ENCODE measurements at places on chromosomes 7 and 10.
A peak's percentile ranks its signal among the peaks of the same experiment; 100 is the strongest.

DNA sequence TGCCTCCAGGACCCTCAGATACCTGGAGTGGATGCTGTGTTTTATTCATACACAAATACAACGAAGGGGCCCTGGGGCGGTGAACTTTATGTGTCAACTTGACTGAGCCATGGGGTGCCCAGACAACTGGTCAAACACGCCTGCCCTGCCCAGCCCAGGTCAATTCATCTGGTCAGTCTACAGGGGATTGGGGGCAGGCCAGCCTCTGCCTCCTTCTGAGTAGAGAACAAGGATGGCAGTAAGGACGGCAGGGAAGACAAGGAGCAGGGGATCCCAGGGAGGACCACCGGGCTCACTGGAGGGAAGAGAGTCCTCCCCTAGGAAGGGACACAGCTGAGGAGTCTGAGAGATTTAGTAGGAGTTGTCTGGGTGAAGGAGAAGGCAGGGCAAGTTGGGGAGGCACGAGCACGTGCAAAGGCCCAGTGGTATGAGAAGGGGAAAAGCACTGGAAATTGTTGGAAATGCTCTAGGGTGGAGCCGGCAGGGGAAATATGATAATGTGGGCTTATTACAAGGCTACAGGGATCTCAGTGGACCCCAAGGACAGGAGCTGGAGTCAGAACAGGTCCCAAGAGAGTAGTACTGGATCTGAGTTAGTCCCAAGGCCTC, 63.4 kb downstream of the MYL10 start:
- no peak for ATAC-seq

DNA sequence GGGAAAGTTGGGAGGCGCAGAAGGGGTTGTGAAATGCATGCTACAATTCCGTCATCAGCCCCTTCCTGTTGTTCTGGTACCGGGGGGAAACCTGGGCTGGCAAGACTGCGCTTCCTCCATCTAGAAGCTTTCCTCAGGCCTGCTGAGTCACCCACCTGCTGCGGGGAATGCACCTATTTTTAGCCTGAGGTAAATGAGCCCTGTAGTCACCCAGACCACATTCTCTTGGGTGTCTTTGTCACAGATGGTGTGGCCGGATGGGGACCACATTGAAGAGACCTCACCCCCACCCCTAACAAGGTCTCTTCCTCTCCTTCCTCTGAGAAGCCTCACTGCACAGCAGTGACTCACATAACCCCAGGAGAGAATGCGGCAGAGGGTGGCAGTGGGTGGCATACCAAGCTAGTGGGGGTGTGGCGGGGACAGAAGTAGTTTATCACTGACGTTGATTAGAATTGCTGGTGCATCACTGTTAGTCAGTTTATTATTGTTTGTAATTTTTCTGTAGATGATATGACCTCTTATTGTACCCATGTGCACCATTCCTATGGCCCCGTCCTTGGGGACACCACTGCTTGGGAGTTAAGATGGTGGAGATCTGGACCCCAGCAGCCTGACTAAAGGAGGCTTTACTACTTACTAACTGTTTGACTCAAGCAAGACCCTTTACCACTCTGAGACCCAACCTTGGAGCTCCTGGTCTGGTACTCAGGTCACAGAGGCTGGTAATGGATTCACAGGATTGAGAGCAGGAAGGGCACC, 83.0 kb upstream of the DUSP5 start:
- no peak for ATAC-seq

DNA sequence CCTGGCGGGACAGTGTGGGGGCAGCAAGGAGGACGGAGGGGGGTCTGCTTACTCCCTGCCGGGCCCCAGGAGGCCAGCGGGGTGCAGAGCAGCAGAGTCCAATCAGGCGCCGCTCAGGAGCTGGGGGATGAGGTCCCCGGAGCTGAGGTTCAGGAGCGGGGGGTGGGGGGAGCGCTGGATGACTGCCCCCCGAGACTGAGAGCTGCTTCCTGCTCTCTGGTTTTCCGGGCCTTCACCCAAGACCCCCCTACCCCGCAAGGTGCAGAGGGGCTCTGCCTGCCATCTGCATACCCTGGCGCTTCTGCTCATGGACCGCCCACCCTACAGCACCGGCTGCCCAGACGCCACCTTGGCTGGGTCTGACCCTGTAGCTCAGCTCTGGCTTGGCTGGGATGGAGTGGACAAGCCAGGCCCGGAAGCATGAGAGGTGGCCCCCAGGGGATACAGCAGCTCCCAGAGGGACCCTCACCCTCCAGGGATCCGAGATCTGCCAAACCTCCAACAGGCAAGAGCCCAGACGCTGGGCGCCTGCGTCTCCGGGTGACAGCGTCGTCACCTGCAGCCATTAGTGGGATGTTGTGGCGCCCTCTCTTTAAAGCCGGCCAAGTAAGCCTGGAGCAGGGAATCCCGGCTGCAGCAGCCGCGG, 930 bp downstream of the KNDC1 start:
- no peak for ATAC-seq

GRCh38 chr7:43572516-43573049, 10.3 kb upstream of the STK17A start:
- peak; percentile 93 for ATAC-seq

DNA sequence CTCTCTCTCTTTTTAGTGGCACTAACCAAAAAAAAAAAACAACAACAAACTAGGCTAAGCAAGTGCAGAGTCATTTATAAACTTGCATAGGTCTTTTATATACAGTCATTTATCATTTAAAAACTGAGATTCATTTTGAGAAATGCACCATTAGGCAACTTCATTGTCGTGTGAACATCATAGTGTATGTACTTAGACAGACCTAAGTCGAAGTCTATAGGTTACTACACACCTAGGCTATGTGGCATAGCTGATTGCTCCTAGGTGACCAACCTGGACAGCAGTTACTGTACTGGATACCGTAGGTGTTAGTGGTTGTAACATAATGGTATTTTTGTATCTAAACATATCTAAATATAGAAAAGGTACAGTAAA, 109.1 kb upstream of the SAMD8 start:
- no peak for ATAC-seq

GRCh38 chr7:135855846-135856245, 107.2 kb upstream of the FAM180A start:
- ATAC-seq = no peak

DNA sequence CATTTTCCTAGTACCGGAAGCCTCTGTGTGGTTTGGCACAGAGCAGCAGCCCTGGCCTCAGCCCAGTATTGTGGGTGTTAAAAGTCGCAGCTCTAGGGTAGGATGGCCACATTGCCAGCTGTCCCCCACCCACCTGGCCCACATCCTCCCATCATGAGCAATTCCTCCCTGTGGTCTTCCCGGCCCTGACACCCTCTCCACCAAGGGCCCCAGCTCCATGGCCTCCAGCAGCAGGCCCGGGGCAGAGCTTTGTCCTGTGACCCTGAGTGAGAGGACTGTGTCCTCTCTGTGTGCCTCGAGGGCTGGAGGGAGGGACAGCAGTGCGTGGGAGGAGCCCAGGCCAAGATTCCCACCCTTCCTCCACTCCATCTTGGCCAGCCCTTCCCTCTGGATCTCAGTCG, 93.7 kb downstream of the MYL10 start:
- no peak for ATAC-seq

DNA sequence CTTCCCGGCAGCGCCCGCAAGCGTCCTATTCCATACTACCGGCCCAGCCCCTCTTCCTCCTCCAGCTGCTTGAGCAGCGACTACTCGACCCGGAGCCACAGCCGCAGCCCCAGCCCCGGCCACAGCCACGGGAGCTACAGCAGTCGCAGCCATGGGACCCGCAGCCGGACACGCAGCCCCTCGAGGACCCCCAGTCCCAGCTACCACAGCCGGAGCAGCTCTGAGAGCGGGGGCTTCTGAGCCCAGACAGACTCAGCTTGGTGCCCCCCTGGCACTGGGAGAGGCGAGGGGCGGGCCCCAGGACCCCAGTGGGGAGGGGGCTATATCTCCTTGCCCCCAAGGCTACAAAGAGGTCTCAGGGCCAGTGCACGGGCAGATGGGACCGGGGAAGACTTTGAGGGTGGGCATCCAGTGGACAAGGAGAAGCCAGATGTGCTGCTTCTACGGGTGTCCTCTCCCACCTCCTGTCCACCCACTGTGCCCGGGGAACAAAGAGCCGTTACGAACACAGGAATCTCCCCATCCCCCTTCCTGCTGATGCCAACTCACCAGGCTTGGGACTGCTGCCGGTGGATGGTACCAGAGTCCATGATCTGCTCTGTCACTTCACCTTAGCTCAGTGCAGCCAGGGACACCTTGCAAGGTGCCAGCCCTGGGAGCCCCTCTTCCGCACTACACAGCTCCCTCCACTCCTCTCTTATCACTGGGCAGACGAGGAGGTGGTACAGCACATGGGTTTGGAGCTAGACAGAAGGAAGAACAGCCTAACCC, 16.7 kb upstream of the HSPB1 start:
- ATAC-seq = no peak

DNA sequence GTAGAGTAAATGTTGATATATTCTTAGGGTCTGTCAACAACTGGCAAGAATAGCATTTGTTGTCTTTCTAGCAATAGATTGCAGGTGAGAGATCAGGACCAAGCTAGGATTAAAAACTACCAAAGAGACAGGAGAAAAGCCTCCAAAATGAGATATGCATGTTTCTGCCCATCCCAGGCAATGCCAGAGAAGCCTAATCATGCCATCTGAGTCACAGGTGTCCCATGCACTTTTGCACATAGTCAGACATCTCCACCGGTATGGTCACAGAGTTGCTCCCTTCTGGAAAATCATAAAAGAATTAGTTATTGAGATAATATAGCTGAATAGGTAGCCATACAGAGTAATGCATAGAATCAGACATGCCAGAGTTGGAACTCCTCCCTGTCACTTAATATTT, 50.6 kb downstream of the PDK4 start:
- ATAC-seq = no peak

GRCh38 chr10:52532650-52533290, 218.7 kb downstream of the DKK1 start:
- no peak for ATAC-seq

DNA sequence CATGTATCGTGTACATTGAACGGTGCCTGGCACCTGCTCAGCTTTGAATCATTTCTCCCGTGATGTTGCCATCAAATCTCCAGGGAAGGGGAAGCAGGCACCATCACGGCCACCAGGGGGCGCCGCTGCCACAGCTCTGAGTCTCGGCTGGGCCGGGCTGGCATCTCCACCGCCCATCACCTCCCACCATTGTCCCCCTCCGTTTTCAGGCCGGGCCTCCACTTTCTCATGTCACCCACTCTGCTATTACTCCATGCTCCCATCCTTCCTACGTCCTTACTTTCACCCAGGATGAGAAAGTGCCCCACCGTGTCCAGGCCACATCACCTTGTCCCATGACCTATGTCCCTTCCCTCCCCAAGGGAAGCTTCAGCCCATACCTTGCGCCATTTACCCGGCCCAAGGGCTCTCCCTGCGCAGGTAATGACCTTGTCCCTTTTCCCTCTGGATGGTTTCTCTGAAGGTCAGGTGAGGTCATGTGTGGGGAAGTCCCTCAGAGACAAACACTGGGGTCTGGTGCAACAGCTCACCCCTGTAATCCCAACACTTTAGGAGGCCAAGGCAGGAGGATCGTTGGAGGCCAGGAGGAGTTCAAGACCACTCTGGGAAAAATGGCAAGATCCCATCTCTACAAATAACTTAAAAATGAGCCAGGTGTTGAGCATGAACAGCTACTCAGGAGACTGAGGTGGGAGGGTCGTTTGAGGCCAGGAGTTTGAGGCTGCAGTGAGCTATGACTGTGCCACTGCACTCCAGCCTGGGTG, 31.8 kb upstream of the OCM2 start:
- ATAC-seq = peak; percentile 97

DNA sequence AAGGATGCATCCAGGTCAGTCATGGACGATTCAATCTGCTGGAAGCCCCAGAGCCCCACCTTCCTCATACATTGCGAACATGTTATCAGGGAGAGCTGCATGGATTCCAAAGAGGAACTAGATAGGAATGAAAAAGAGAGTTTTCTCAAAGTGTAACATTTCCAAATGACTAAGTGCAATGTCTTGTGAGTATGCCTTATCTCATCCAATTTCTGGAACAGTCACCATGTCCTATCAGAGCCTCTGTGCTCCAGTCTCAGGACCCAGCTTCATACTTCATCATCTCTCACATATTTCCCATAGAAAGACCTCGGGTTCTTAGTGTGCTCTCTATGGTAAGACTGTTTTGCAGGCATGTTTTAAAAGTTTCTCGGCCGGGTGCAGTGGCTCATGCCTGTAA, 26.8 kb downstream of the ZC3HC1 start:
- no peak for ATAC-seq

DNA sequence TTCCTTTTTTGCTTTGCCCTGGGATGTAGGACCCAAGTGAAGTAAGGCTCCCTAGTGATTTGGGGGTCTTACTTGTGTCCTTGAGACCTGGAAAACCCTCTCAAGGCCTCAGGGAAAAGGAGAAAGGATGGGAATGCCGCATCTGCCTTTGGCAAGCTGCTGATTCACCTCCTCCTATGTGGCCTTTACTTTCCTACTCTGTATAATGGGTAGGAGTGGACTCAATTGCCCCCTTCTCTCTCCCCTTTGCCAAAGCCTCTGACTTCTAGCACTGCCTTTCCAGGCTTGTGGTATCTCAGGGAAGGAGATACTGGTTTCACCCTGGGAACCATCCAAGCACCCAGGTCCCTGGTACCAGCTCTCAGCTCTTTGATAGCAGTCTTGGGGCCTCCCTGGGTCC, 35.4 kb downstream of the UNC5B start:
- ATAC-seq = no peak

DNA sequence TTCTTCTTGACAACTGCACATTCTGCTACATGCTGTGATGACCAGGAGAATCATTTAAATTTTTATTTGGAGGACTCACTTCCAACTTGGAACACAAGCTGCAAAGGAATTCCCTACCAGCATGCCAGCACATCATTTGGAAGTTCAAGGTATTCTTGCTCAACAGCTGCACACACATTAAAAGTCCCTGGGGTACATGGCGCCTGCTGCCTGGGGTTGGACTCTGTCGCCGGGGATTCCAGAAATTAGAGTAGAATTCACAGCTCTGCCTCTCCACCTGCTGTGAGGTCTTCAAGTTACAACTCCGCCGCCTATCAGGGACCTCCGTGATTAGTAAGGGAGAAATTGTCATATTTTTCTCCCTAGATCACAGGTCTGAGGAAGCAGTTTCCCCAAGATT, 1.1 kb downstream of the ZNF32 start:
- ATAC-seq = no peak

GRCh38 chr7:153943861-153944260, 108.3 kb upstream of the DPP6 start:
- ATAC-seq = no peak

DNA sequence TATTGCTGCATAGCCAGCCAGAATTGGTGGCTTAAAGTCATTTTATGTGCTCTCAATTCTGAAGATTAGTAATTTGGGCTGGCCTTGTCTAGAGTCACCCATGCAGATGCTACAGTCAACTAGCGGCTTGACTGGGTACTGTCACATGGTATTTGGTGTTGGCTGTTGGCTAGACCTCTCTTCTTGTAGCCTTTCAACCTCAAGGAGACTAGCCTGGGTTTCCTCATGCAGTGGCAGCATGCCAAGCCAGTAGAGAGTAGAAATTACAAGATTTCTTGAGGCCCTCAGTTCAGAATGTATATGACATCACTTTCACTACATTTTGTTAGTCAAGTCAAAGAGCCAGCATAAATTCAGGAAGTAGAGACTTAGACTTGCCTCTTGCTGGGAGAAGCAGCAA, 3.7 kb upstream of the ZNF800 start:
- no peak for ATAC-seq
